Posterior cingulate gyrus (tissue), 11 donors: ENCODE measurements at places on chromosomes 5 and 9.
A peak's percentile ranks its signal among the peaks of the same experiment; 100 is the strongest.

DNA sequence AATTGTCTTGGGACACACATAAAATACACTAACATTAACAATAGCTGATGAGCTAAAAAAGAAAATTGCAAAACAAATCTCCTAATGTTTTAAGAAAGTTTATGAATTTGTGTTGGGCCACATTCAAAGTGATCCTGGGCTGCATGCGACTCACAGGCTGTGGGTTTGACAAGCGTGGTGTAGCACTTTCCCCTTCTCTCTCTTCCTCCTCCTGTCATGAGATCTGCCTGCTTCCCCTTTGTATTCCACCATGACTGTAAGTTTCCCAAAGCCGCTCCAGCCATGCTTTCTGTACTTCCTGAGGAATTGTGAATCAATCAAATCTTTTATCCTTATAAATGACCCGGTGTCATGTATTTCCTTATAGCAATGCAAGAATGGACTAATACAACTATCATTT is 178.0 kb downstream of the TLR4 start:
- no peak for DNase-seq

GRCh38 chr5:79841172-79841571 is 149.9 kb downstream of the MTX3 start:
- no peak for DNase-seq

DNA sequence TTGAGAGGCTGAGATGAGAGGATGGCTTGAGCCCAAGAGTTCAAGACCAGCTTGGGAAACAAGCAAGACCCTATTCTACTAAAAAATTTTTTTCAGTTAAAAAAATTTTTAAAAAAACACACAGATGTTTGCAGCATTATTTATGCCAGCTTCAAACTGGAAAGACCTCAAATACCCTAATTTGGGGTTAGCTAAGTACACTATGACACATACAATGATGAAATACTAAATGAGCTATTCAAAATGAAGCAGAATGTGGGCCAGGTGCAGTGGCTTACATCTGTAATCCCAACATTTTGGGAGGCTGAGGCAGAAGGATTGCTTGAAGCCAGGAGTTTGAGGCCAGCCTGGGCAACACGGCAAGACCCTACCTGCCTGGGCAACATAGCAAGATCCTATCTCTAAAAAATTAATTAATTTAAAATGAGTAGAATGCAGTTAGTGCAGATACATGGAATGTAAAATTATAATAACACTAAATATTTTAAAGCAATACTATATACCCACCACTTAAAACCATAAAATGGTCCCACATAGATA is 44.9 kb downstream of the LHFPL2 start:
- no peak for DNase-seq

- no peak for DNase-seq
Measured at GRCh38 chr9:114115654-114116125, 16.6 kb upstream of the KIF12 start.

- no peak for DNase-seq
Measured at GRCh38 chr9:38622288-38622674, 1.9 kb upstream of the ANKRD18A start.

GRCh38 chr5:53884417-53884816 is 324.0 kb downstream of the NDUFS4 start:
- no peak for DNase-seq

- DNase-seq, result no peak
Measured at GRCh38 chr5:54889826-54890225, 95.6 kb downstream of the ESM1 start.

GRCh38 chr9:71901695-71902597 is 9.0 kb downstream of the ABHD17B start:
- DNase-seq, result no peak

DNA sequence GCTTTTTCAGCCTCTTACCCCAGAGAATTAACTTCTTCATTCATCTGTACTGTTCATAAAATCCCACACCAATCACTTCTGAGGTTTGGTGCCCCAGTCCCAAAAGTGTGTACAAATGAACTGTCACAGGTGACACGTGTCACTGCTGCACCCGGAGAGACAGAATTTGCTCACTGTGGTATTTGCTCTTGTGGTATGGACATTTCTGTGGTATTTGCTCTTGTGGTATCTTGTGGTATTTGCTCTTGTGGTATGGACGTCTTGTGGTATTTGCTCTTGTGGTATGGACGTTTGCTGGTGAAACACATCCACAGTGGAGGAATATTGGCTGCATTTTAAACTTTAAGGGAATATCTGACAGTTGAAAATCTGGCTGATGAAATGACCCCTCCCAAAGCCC is 214.9 kb upstream of the DAP start:
- no peak for DNase-seq

DNA sequence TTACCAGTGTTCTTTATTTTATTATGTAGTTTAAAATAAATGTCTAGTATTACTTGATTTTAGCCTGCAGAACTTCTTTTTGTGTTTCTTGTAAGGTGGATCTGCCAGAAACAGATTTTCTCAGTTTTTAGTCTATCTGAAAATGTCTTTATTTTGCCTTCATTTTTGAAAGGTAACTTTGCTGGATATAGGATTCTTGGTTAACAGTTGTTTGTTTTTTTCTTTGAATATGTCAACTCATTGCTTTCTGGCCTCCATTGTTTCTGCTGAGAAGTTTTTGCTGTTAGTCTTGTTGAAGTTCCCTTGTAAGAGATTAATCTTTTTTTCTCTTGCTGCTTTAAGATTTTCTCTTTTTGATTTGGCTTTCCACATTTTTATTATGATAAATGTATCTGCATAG is 75.5 kb downstream of the MTREX start:
- DNase-seq, result no peak

GRCh38 chr5:109016300-109016699 is 268.6 kb downstream of the FER start:
- DNase-seq, result no peak

GRCh38 chr9:135244271-135245221 is 157.1 kb downstream of the OLFM1 start:
- DNase-seq, result no peak

DNA sequence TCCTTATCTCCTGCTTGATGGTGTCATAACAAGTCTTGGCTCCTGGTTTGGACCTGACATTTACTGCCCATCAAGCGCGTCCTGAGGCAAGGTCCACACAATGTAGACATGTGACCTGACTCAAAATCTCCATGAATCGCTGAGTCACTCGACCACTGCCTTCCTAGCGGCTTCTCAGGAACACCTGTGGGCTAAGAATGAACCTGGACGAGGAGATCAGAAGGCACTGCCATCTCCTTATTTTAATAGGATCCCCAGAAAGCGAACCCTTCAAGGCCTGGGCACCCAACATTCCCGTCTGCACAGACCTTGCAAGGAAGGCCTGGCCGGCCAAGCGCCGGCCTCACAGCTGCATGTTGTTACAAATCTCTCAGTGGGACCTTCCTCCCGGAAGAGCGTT is 60.6 kb upstream of the IRX1 start:
- no peak for DNase-seq

DNA sequence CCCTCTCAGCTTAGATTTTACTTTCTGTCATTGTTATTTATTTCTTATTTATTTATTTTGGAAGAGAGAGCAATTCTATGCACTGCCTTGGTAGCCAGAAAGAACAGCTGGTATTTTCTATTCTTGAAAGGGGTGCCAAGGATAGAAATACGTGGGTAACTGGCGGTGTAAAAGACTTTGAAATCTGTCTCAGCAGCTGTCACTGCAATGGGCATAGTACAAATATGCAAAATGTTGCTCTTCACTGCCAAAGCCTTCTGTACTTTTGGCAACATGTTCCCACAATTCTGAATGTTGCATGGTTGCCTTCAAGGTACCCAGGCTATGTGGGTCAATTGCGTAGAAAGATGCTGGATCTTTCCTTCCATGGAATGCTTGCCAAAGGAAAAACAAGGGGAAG is 230.2 kb upstream of the EDIL3 start:
- no peak for DNase-seq

DNA sequence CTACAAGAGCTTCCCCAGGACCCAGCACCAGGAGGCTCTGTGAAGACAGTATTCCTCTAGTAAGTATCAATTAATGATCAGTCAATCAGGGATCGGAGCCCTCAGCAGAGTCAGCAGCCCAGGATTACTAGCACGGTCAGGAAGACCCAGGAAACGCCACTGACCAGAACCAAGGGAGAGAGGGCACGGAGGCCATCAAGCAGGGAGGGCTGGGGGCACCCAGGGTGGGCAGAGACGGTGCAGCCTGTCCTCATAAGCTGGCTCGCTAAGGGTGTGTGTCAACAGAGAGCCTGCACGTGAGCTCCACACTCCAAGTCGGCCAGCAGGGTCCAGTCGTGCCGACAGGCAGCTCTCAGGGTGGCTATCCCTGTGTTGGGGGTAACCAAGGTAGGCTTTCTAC is 29.0 kb downstream of the VAV2 start:
- DNase-seq, result no peak

- no peak for DNase-seq
Measured at GRCh38 chr9:33297432-33297831, 7.1 kb downstream of the NFX1 start.

DNA sequence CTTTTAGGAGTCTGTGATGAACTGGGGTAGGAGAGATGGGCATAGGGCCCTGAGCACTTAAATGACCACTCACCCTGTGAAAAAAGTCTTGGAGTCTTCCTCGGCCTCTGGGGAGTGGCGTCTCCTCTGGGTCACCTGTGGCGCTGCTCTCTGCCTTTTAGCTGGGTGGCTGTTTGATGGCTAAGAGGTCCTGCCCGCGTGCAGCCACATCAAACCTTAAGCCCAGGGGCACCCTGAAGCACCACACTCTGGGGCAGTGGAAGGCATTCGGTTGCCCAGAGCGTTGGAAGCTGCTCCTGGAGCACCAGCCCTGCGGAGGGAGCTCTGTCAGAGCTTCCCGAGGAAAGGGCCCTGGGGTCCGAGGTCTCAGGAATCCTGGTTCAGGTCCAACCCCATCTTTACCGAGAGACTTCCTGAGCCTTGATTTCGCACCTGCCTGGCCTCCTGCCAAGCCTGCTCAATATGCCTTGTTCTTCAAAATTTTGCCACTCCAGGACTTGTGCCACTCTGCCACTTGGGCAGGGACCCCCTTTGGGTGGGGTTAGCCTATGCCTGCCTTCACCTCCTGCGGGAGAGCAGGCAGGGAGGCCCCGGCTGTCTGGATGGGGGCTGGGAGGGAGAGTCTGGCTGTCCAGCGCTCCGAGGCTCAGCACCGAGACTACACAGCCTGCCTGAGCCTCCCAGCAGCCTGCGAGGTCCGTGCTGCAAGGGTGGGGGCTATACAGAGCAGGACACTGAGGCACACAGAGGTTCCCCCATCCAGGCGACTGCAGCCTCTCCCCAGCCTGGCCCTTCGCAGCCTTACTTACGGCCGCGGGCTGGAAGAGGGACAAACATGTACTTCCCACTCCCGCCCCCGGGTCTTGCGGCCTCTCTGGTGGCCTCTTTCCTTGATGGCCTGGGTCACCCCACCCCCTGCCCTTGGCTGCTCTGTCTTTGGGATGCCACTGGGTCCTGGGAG is 63.4 kb upstream of the RNU6ATAC start:
- DNase-seq, result no peak

GRCh38 chr9:85432599-85432998 is 309.2 kb downstream of the AGTPBP1 start:
- DNase-seq, result no peak

GRCh38 chr5:37734114-37734513 is 105.7 kb downstream of the GDNF start:
- no peak for DNase-seq

- no peak for DNase-seq
Measured at GRCh38 chr5:52693280-52693679, 94.4 kb upstream of the ITGA1 start.

DNA sequence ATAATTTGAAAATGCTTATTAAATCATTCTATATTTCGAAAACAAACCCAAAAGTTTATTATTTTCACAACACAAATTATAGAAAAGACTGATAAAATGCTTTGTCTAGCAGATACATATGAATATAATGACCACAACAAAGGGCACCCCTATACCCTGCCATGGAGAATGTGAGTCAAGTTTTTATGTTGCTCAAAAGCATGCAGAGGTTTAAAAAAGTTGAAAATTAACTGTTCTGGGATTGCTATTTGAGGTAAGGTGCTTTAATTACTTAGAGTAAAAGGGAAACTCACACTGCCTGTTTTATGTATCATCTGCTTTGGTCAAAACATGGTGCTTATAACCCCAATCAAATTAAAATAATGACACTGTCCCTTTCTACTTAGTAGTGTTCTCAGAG is 41.0 kb downstream of the MLANA start:
- no peak for DNase-seq

DNA sequence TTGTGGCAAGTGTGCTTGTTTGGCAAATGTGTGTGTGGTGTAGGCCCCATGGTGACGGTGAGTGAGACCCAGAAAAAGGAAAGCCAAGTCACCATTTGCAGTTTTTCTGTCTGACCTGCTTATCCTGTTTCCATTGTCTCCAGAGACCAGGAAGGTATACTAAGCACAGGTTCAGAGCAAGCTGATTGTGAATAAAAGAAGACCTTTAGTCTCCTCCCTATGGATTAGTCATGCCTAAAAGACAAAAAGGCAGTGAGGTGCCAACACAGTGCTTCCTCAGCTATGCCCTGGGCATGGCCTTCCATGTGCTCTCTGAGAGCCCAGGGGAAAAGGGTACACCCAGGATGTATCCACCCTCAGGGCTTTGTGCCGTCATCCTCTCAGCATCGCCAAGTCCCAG is 49.2 kb upstream of the SHOC1 start:
- DNase-seq, result no peak

- DNase-seq, result peak; percentile 49
Measured at GRCh38 chr9:26524267-26524666, 368.3 kb downstream of the CAAP1 start.

DNA sequence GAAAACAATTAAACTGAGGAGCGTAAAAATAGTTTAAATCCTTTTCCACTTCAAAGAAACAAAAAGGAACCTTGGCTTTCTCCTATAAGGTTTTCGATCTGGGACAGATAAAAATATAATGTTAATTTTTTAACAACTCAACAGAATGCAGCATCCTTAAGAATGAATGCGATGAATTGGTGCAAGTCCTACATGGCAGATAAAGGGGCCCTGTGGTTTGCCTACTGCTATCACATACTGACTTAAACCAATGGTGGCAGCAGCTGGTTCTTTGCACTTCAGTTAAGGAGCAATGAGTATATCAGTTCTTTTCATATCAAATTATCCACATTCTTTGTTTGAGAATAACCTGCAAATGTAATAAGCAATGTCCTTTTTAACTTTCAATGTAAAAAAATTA is 12.4 kb upstream of the TYRP1 start:
- DNase-seq, result no peak

DNA sequence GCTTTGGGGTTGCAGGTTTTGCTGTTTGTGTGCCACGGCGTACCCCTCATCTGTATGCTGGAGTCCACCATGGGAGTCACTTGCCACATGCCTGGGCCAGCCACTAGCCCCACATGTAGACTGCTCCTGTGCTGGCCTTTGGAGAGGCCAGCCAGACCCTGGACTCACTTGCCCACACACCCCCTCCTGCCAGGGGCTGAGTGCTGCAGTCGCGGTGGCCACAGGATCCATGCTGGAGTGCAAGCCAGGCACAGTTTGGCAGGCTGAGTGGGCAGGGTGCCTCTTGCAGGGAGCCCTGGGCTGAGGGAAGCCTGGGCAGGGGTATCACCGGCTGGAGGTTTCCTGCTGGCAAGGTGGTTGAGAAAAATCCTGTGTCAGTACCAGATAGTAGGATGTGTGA is 25.6 kb upstream of the GCNT1 start:
- DNase-seq, result no peak

- DNase-seq, result no peak
Measured at GRCh38 chr9:127815512-127816361, 13.1 kb downstream of the FPGS start.

GRCh38 chr5:67215519-67216471 is 19.2 kb upstream of the CD180 start:
- peak; percentile 41 for DNase-seq
